ENCODE measurements at places on chromosomes 4 and X.

DNA sequence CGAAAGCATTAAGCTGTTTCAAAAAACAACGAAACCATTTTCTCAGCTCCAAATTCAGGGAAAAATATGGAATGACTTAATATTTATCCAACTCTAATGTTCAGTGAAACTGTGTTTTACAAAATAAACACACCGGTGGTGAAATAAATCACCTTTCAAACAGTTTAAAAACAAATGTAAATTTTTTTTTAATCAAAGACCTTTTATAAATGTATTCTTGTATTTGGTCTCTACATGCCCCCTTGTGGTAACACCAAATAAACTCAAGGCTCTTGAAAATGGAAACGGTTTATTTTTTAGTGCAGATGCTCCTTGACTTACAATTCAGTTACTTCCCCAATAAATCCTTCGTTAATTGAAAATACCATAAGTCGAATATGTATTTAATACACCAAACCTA, 45.8 kb upstream of the ITM2A start:
- peak; percentile 21 for DNase-seq

DNA sequence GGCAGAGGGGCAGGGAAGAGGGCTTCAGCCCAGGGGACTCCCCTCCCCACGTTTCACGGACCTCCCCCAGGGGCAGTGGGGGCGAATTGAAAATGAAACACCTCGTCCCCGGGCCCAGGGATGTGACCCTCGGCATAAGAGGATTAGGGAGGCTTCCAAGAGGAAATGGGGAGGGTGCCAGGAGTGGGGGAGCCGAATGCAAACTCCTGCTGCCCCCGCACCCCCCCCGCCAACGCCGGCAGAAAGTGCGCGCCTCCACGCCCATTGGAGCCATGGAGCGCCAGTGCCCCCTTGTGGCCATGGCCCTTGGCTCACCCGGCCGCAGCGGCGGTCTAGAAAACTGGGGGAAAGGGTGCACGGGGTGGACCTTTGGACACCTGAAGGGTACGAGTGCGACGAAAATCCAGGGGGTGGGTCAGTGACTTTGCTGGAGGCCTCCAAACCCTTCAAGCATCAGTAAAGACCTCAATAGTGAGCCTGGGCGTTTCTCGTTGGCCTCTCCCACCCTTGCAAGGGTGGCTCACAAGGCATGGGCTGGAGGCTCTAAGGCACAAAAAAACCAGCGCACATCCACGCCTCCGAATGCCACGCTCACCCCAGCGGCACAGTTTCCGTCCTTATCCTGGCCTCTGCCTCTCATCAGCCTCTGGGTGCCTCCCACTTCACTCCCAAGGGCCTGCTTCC, 120.8 kb upstream of the PJA1 start:
- DNase-seq: no peak

DNA sequence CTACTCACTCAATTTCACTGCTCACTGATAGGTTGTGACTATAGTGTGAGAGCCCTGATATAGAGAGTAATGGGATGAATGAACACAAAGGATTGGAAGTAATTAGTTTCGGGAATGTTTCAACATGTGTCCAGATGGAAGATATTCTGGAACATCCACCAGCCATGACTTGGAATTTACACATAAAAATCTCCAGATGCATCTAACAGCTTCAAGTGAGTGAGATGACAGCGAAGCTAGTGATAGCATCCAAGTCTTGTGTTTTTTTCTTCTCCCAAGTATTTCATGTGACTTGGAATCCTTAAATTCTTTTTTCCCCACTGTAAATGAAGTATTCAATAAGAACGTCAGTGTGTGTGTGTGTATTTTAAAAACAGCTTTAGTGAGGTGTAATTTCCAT, 82.1 kb downstream of the CLDN34 start:
- no peak for DNase-seq

DNA sequence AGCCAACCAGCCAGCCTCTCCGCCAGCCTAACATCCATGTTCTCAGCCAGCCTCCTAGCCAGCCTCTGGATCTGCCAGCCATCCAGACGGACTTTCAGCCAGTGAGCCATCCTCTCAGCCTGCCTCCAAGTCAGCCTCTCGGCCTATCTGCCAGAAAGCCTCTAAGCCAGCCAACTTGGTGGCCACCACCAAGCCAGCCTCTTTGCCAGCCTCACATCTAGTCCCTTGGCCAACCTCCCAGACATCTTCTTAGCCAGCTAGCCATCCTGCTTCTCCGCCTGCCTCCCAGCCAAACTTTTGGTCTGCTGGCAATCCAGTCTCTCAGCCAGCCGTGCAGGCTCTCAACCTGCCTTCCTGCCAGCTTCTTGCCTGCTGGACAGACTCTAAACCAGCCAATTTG, 16.4 kb upstream of the ARAP2 start:
- no peak for DNase-seq

GRCh38 chrX:151815398-151815797, 80.9 kb downstream of the CNGA2 start:
- DNase-seq: no peak

- DNase-seq: no peak
Measured at GRCh38 chr4:123349421-123350190, 47.0 kb upstream of the SPRY1 start.

DNA sequence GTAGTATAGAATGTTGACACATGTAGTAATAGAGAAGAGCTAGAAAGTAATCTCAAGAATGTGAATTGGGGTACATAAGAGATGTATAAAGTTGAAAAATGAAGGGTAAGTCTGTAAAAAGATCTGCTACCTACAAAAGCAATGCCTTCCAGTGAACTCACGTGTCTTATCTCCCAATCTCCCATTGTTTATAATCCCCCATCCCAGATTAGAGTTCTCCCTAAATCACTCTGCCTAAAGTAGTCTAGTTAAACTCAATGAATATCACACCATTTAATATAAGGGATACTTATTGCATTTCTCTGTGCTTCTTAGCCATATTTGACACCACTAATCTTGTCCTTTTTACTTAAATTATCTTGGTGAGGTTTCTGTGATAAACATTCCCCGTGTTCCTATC, 6.6 kb downstream of the TECRL start:
- DNase-seq: no peak

- DNase-seq: no peak
Measured at GRCh38 chr4:40927074-40927473, 177.3 kb downstream of the NSUN7 start.

- DNase-seq: no peak
Measured at GRCh38 chr4:133920236-133920635, 281.4 kb downstream of the PABPC4L start.
